Large intestine (tissue), 12 donors: ENCODE measurements at places on chromosomes 2 and 18. TPM values are rescaled to one million over a fixed set of nuclear protein-coding genes. Genes with fewer than 3 reads are reported as not detected.
A peak's percentile ranks its signal among the peaks of the same experiment; 100 is the strongest.

GRCh38 chr2:85748039-85748734 is 5.6 kb upstream of the ATOH8 start:
- H3K27me3 ChIP-seq, result peaks cover 81% of the 10 kb centered on the region
- no peak for DNase-seq
- H3K36me3 ChIP-seq, result no peaks in the 10 kb centered on the region
- H3K27ac ChIP-seq, result no peak overlapping the region

DNA sequence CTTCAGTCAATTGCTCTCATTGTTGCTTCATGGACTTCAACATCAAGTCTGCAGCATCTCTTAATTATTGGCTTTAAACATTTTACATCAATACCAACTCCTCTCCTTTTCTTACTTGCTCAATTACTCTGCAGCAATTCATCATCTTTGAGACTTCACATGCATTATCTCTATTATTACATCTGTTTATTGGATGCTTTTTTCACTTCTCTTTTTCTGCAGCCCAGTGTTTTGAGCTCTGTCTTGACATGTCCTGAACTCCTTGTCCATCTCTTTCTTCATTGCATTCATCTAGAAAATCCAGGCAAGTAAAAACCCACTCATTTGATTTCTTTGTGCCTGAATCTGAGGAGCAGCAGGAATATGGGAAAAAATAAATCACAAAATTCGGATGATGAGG is 647.9 kb downstream of the PLCL1 start:
- no peak overlapping the region for H3K4me3 ChIP-seq
- no peaks in the 10 kb centered on the region for H3K36me3 ChIP-seq
- no peak overlapping the region for H3K27ac ChIP-seq
- DNase-seq, result no peak

GRCh38 chr18:58044370-58045241 is 580 bp downstream of the NEDD4L start:
- H3K36me3 ChIP-seq, result no peaks in the 10 kb centered on the region
- peak overlapping the region; percentile 96 for H3K27ac ChIP-seq
- DNase-seq, result peak; percentile 83
- H3K4me3 ChIP-seq, result peak overlapping the region; percentile 92

DNA sequence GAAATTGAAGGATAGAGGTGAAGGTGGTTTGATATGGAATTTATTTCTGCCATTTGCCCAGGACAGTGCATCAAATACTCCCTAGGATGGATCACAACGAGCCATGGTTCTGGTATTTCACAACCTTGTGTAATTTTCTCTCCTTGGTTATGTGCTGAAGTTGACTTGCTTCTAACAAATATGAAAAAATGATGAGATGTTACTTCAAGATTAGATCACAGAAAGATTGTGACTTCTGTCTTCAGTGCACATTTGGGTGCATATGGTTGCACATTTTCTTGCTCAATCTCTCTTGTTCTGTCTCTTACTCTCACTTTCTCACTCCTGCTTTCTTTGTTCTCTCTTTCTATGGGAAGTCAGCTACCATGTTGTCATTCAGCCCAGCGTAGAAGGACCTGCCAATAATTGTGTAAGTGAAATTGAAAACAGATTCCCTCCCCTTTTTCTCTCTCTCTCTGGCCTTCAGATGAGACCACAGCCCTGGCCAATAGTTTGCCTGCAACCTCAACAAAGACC is 104.6 kb upstream of the RMDN2 start:
- H3K36me3 ChIP-seq, result no peaks in the 10 kb centered on the region
- no peaks in the 10 kb centered on the region for H3K4me1 ChIP-seq

Gene HSPE1
- 268 TPM for polyA plus RNA-seq

DNA sequence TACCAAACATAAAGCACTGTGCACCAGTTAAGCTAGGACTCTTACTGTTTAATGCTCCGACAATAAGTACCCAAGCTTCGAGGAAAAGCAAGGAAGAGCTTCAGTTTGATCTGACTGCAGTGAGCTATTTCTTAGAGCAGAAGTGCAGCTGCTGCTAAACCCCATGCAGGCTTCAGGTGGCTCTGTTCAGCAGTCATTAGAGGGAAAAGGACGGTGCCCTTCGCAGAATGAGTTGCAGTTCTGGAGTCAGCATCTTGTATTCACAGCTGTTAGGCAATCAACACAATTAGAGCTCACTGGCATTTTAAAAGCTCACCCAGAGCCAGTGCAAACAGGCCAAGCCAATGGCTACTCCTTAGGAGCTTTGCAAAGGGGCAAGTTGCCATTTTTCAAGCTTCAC is 1.5 kb upstream of the CERKL start:
- no peaks in the 10 kb centered on the region for H3K36me3 ChIP-seq
- H3K4me1 ChIP-seq, result peaks cover 37% of the 10 kb centered on the region
- peak overlapping the region; percentile 33 for H3K27ac ChIP-seq
- peak; percentile 44 for DNase-seq

- H3K36me3 ChIP-seq, result peaks cover 6% of the 10 kb centered on the region
- no peak overlapping the region for H3K27ac ChIP-seq
Observed at GRCh38 chr2:169877398-169877797, 50.1 kb downstream of the UBR3 start.

- H3K27ac ChIP-seq, result no peak overlapping the region
- no peak for DNase-seq
- no peak overlapping the region for H3K4me3 ChIP-seq
- H3K27me3 ChIP-seq, result no peaks in the 10 kb centered on the region
- H3K36me3 ChIP-seq, result no peaks in the 10 kb centered on the region
Observed at GRCh38 chr18:36729197-36729596, 99.6 kb downstream of the TPGS2 start.

Gene DNAJC5G
- 0.19 TPM for polyA plus RNA-seq

DNA sequence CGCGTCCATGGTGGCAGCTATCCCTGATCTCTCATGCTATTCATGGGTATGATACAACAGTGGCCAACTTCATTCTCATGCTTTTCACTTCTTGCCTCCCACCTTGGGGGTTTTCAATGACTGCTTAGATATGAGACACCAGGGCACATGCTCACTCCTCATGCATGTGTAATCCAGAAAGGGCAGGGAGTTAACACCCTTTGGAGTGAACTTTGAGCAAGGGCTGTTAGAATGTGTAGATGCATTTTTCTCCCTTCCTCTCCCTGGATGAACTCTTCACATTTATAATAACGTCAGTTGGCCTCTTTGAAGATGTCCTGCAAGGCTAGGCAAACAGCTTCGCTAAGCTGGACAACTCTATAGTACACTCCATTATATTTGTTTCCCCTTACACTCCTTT is 56.7 kb downstream of the DPP10 start:
- no peaks in the 10 kb centered on the region for H3K36me3 ChIP-seq
- DNase-seq, result peak; percentile 90
- no peaks in the 10 kb centered on the region for H3K27me3 ChIP-seq
- peak overlapping the region; percentile 45 for H3K27ac ChIP-seq
- no peak overlapping the region for H3K4me3 ChIP-seq
- peaks cover 24% of the 10 kb centered on the region for H3K4me1 ChIP-seq

DNA sequence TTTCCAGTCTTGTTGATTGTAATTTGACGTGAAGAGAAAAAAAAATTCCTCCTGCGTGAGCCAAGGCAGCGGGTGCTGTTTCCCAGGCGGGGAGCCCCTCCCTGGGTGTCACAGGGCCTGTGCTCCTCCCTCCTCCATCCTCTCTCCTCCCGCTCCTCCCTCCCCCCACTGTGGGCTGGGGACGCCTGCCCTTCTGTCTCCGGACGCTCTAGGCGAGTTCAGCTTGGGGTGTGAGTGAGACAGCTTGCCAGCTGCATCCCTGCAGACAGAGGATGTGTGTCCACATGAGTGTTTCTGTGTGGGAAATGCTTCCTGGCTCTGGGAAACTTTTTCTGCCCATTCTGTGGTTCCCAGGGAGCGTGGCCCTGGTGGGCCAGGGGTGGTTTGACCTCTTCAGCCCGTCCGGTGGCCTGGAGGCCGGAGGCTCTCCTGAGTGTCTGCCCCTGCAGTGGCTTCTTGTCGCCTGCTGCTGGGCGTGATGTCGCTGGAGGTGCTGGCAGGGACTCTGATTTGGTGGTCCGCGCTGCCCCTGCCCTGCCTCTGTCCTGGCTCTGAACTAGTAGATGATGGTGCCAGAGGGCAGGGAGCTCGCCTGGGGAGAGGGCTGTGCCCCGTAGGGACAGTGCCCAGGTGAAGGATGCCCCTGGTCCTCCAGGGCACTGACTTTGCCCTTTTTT is 96.4 kb downstream of the USP40 start:
- no peaks in the 10 kb centered on the region for H3K4me1 ChIP-seq
- H3K27ac ChIP-seq, result peak overlapping the region; percentile 43
- peak; percentile 57 for DNase-seq
- no peaks in the 10 kb centered on the region for H3K27me3 ChIP-seq

Gene MALT1
- polyA plus RNA-seq, result 25.4 TPM

GRCh38 chr2:239499726-239500573 is 99.1 kb upstream of the HDAC4 start:
- no peak for DNase-seq
- H3K4me3 ChIP-seq, result no peak overlapping the region
- H3K27me3 ChIP-seq, result no peaks in the 10 kb centered on the region
- H3K27ac ChIP-seq, result no peak overlapping the region
- H3K36me3 ChIP-seq, result no peaks in the 10 kb centered on the region

- no peak overlapping the region for H3K27ac ChIP-seq
- DNase-seq, result no peak
- no peaks in the 10 kb centered on the region for H3K36me3 ChIP-seq
- no peak overlapping the region for H3K4me3 ChIP-seq
Observed at GRCh38 chr2:78301166-78301789, 724.2 kb upstream of the REG3G start.

DNA sequence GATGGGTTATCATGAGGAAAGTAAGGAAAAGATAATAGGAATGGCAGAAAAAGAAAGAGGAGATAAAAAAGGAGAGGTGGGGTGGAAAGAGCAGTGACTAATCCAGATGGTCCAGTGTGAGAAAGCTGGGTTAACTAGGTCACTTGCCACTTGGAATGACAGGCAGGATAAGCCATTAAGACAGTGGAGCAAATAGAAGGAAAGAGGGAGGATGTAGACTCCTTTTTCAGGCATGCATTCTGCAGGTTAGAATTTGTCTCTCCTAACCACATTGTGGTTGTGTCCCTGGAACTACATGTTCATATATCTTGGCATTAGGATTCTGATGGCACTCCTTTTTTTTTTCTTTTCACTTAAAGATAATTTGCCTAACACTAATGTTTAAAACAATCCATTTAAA is 13.4 kb upstream of the NEMP2 start:
- H3K36me3 ChIP-seq, result no peaks in the 10 kb centered on the region
- DNase-seq, result no peak
- no peak overlapping the region for H3K27ac ChIP-seq
- H3K4me3 ChIP-seq, result no peak overlapping the region
- H3K4me1 ChIP-seq, result no peaks in the 10 kb centered on the region
- no peaks in the 10 kb centered on the region for H3K27me3 ChIP-seq

GRCh38 chr2:235086481-235087184 is 134.8 kb downstream of the SH3BP4 start:
- DNase-seq, result no peak
- no peaks in the 10 kb centered on the region for H3K36me3 ChIP-seq
- no peak overlapping the region for H3K27ac ChIP-seq
- H3K27me3 ChIP-seq, result no peaks in the 10 kb centered on the region
- peaks cover 6% of the 10 kb centered on the region for H3K4me1 ChIP-seq

DNA sequence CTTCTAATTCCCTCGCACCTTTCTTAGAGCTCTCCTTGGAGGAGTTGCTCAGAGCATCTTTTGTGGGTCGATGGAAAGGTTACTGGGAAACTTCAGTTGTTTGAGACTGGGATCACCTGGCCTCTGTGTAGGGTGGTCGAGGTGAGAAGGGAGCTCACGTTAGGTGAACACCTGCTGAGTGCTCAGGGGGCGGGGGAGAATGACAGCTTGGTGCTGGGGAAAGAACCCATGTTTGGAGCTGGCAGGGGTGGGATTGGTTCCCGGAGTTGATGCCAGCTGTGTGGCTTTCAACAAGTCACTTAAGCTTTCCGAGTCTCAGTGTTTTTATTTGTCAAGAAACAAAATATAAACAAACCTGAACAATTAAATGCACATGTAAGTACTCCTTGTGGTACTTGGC is 122.3 kb downstream of the GLI2 start:
- H3K36me3 ChIP-seq, result no peaks in the 10 kb centered on the region
- H3K27ac ChIP-seq, result no peak overlapping the region
- H3K4me3 ChIP-seq, result no peak overlapping the region
- DNase-seq, result no peak

Gene CERS6
- 43.8 TPM for polyA plus RNA-seq

DNA sequence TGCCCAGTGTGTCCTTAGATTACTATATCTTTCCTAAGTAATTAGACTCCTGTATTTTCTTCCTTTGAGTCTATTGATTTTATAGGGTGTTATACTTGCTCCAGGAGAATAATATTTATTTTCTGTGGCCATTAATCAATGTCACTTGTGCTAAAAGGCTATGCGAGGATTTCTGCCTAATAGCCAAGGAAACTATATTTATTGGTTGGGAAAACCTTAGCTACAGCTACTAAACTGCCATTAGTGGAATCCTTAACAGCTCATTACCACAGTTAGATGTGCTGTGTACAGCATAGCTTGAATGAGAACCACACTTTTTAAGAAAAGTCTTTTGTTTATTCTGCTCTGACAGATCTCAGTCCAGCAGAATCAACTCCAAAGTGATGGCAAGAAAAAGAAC is 537.3 kb downstream of the ERBB4 start:
- no peaks in the 10 kb centered on the region for H3K4me1 ChIP-seq
- H3K4me3 ChIP-seq, result no peak overlapping the region
- no peak for DNase-seq
- H3K27ac ChIP-seq, result no peak overlapping the region
- no peaks in the 10 kb centered on the region for H3K27me3 ChIP-seq
- H3K36me3 ChIP-seq, result no peaks in the 10 kb centered on the region

DNA sequence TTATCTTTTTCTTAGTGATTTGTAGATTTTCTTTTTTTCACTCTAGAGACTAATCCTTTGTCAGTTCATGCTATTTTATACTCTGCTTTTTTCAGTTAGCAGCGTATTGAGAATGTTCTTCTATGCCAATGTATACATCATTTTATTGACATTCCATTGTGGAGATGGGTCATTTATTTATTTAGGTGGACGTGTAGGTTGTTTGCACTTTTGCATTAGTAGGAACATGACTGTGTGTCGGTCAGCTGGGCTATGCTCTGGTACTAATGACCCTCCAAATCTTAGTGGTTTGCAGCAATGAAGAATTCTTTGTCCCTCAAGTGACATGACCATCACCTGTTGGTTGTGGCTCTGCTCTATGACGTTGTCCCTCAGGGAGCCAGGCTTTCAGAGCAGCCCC is 33.6 kb downstream of the HPCAL1 start:
- peaks cover 11% of the 10 kb centered on the region for H3K36me3 ChIP-seq
- H3K4me1 ChIP-seq, result peaks cover 16% of the 10 kb centered on the region
- no peak overlapping the region for H3K4me3 ChIP-seq
- H3K27me3 ChIP-seq, result no peaks in the 10 kb centered on the region
- DNase-seq, result no peak

Gene STPG4
- 0.18 TPM for polyA plus RNA-seq

DNA sequence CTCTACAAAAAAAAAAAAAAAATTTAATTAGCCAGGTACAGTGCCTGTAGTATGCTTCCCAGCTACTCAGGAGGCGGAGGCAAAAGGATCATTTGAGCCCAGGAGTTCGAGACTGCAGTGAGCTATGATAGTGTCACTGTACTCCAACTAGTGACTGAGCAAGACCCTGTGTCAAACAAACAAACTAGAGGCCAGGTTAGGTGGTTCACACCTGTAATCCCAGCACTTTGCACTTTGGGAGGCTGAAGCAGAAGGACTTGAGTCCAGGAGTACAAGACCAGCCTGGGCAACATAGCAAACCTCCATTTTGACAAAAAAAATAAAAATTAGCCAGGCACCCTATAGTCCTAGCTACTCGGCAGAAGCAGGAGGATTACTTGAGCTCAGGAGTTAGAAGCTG is 13.4 kb downstream of the HDLBP start:
- no peak overlapping the region for H3K4me3 ChIP-seq
- no peak overlapping the region for H3K27ac ChIP-seq
- DNase-seq, result no peak
- no peaks in the 10 kb centered on the region for H3K27me3 ChIP-seq
